ENCODE measurements at places on chromosomes 7 and 10.

GRCh38 chr10:72171175-72171630, 44.6 kb upstream of the ANAPC16 start:
- no peak for DNase-seq

GRCh38 chr10:80553436-80553835, 15.7 kb downstream of the SH2D4B start:
- no peak for DNase-seq

GRCh38 chr10:118405928-118406327, 63.8 kb upstream of the FAM204A start:
- DNase-seq = no peak

DNA sequence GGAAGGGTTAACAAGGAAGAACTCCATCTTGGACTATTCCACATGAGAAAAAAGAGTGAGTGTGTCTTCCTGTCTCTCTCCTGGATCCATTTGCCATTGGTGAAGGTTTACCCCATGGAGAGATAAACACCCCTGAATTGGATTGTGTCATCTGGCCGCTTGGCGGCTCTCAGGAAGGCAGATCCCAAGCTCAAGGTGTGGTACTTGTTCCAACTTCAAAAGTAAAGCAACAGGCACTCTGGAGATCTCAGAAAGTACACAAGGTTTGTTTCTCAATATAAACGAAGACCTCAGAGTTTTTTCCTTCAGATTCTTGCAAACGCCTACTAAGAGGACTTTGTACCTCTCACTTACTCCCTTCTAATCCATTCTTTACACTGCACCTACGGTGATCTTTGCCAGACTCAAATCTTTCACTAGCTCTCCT, 116.7 kb downstream of the REEP3 start:
- no peak for DNase-seq

- no peak for DNase-seq
These were observed 132.2 kb downstream of the CD36 start for GRCh38 chr7:80770675-80771081.
